ENCODE measurements at places on chromosomes 13 and 19. TPM values are rescaled to one million over a fixed set of nuclear protein-coding genes. Genes with fewer than 3 reads are reported as not detected.
A peak's percentile ranks its signal among the peaks of the same experiment; 100 is the strongest.

DNA sequence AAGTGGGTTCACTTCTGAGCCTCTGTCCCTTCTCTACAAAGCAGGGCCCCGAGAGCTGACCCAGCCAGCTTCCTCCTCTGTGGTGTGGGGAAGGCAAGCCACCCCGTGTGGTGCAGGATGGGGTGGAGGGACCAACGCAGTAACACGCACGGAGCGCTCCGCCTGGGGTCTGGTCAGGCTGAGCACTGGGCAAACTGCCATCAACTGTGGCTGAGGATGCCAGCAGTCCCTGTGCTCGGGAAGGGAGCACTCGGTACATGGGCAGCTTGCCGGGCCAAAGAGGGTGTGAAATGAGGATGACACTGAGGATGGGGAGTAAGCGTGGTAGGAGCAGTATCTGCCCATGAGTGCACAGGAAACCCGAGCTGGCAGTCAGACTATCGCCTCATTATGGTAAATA is 7.6 kb upstream of the GMIP start:
- no peak for ATAC-seq

AP3D1 gene
- 92.5 TPM for total RNA-seq

DNA sequence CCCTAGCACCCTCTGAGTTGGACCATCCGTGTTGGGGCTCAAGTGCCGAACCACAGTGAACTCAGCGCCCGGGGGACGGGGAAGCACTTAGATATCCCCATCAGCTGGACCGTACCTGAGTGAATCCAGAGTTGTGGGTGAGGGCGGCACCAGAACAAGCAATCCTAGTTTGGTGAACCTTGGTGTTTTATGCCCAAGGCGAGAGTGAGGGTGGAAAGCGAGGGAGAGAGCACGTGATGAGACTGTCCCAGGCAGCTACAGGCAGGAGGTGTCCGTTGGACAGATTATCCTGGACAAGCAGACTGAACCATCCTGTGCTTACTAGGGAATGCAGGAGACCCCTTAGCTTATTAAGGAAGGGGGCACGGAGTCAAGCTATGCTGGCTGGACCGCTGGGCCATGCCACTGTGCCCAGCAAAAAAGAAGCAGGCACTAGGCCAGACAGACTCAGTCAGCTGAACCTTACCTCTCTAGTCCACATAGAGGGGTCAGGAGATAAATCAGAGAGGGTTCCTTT is 596 bp downstream of the GET3 start:
- no peak for ATAC-seq

PTH2 gene
- not detected for total RNA-seq

GRCh38 chr13:85386424-85386823 is 412.8 kb downstream of the SLITRK6 start:
- no peak for ATAC-seq

ZBTB45 gene
- 10.4 TPM for total RNA-seq

DNA sequence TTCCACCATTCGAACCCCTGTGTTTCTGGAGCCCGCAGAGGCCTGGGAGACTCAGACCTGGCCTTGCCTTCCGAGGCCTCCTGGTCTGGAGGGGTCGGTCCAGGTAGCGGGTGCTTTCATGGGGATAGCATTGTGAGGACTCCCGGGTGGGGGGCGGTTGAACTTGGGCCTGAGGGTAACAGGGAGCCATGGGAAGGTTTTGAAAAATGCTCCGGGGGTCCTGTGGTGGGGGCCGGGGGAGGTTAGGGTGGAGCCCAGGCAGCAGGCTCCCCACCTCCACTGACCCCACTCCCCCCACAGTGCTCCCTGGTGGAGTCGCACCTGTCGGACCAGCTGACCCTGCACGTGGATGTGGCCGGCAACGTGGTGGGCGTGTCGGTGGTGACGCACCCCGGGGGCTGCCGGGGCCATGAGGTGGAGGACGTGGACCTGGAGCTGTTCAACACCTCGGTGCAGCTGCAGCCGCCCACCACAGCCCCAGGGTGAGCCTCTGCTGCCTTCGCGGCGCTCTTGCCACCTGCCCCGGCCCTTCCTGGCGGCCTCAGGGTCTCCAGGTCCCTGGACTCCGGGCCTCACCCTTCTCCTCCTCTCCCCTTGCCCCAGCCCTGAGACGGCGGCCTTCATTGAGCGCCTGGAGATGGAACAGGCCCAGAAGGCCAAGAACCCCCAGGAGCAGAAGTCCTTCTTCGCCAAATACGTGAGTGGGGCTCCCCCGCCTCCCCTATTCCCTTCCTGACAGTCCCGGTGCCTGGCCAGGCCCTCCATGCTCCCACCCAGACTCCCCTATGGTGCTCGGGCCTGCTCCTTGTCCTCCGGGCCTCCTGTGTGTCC is 3.8 kb upstream of the GARIN5A start:
- no peak for ATAC-seq

- ATAC-seq: peak; percentile 56
These were observed 1.4 kb downstream of the MAG start for GRCh38 chr19:35293363-35293739.

NR2F6 gene
- 27.0 TPM for total RNA-seq

PBX4 gene
- total RNA-seq: 2.8 TPM

- no peak for ATAC-seq
These were observed 6.6 kb upstream of the MLNR start for GRCh38 chr13:49213539-49213938.

Measured in motor neuron (in vitro differentiated cells).